Stimulated activated CD4-positive, alpha-beta T cell treated with anti-CD3 and anti-CD28 coated beads, Interleukin-12 subunit alpha, Interleukin-12 subunit beta, amount 100 ng/mL, for 24 hours (primary cell): ENCODE measurements at places on chromosomes 7 and 10.

GRCh38 chr10:132836248-132836831, 50.4 kb upstream of the NKX6-2 start:
- DNase-seq: no peak

DNA sequence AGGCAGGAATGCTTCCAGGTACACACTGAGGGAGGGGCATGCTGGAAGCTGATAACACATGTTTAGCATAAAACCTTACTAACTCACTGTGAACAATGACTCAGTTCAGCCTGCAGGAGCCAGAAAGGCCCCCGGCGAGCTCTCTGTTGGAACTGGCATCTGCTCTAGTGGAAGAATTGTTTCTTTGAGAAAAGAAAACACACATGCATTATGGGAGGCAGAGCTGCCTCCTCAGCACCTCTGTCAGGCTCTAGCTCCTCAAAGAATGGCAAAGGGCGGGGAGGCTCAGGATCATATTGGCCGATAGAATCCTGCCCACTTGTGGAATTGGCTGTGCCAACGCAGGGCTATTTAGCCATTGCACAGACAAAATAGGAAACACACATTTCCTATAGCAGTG, 338.3 kb downstream of the CXCL12 start:
- DNase-seq: no peak

- DNase-seq: no peak
These were observed 464.7 kb upstream of the CELF2 start for GRCh38 chr10:10552948-10553347.

DNA sequence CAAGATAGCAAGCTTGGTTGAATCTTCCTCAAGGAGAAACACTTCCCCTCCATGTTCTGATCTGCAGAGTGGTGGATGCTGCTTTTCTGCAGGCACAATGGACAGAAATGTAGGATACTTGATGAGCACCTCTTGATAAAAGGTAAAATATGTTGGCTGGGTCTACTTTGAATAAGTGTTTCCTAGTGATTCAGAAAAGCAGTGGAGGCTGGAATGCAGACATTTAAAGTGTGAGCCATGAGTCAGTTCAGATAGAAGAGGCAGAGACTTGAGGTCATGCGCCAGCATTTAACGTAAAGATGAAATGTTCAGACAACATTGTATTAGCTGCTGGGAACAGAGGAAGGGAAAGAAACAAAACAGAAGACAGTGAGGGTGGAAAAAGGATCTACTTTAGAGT, 403.1 kb downstream of the ADRA2A start:
- DNase-seq: no peak

DNA sequence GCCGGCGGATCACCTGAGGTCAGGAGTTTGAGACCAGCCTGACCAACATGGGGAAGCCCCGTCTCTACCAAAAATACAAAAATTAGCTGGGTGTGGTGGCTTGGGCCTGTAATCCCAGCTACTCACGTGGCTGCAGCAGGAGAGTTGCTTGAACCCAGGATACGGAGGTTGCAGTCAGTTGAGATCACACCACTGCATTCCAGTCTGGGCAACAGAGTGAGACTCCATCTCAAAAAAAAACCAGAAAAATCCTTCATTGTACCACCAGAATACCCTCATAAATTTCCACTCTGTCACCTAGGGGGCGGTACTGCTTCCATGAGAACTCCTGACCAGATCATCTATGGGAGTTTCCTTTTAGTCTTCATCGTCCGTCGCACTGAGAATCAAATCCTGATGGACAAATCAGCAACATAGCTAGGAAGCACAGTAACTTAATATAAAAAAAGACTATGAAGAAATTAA, 225.8 kb upstream of the KLF14 start:
- no peak for DNase-seq

DNA sequence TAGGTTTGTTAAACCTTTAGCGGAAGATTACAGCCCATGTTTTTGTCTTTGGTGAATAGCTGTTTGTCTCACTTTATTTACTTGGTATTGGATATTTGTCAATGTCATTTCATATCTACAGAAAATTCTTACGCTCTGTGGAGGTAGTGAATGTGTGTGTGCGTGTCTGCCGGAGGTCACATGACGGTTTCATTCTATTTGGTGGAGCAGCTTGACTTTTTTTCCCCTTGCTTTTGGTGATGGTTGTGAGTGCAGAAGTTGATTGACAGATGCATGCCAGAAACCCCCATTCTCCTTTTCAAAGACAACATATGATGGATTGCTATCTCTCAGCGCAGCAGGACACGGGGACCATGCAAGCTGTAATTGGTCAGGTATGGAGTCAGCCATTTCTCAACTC, at the start of gene POU6F2:
Gene POU6F2, plus strand, starts transcription at position 225 of the 400 bp plus-strand sequence. Its CDS starts 45 bp downstream, at position 270.
- DNase-seq: no peak

DNA sequence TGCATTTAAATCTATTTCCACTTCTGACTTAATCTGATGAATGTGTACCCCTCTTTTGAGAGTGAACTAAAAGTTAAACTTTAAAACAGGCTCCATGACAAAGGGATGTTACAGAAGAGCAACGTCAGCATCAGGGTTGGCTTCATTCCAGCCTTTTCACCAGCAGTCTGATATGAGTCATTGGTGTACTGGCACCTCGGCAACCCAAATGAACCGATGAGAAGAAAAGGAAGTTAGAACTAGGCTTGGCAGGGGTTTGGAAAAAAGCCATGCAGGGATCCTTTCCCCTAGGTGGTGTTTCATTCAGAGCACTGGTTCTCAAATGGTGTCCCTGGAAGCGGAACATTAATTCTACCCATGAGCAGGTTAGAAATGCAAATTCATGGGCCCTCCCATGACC, 53.6 kb downstream of the SEC61G start:
- no peak for DNase-seq
